Stimulated activated CD8-positive, alpha-beta memory T cell treated with anti-CD3 and anti-CD28 coated beads, Interleukin-4, amount 100 ng/mL, for 4 hours (primary cell): ENCODE measurements at places on chromosomes 7 and 10.
A peak's percentile ranks its signal among the peaks of the same experiment; 100 is the strongest.

DNA sequence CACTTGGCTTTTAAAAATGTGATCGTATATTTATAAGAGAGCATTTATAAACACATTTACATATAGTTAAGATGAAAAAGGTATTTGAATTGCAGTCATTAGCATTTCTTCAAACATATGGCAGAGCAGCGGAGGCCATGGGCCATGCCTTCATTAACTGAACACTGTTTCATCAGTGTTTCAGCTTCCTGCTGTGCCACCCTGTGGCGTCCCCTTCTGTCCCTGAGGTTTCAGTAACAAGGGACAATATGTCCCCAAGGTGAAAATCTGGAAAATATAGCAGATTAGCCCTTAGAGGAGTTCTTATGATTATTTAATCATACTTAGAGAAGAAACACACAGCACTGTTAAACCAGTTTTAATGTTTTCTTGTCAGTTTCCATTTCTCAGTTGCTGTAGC lies 577.8 kb downstream of the ETV1 start:
- no peak for DNase-seq

GRCh38 chr10:86086418-86086817 lies 280.2 kb downstream of the GRID1 start:
- DNase-seq: no peak

GRCh38 chr10:86301971-86302370 lies 64.6 kb downstream of the GRID1 start:
- no peak for DNase-seq

DNA sequence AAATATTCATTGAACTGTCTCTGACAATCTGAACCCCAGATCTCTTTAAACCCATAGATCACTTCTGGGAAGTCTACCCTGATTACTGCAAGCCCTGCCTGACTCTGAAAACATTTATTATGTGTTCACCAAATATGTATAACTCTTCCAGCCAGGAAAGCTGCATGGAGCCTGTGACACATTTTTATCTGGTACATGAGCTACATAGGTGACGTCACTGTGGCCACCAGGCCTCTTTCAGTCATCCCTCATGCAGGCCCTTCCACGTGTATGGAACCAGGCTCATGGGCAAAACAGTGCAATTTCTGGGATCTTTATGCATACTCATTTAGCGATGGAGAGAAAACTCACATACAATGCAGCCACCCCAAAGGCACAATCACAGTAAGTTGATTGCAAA lies 133.9 kb upstream of the NUPR2 start:
- DNase-seq: no peak

DNA sequence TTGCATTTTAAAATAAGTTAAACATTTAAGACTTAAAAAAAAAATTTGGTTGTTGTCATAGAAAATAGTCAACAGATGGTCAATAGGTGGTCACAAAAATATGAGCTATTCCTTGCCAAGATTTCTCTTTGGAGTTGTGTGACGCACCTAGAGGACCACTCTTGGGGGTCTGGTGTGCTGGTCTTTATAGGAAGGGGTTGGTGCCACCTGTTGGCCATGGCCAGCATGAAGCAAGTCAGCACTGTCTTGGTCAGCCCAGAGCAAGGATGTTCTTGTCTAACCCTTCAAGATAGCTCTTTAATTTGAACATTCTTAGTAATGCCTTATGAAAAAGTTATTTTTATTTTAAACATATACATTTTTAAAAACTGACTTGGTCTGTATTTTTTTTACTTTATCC lies 267.9 kb upstream of the CNTNAP2 start:
- DNase-seq: no peak

DNA sequence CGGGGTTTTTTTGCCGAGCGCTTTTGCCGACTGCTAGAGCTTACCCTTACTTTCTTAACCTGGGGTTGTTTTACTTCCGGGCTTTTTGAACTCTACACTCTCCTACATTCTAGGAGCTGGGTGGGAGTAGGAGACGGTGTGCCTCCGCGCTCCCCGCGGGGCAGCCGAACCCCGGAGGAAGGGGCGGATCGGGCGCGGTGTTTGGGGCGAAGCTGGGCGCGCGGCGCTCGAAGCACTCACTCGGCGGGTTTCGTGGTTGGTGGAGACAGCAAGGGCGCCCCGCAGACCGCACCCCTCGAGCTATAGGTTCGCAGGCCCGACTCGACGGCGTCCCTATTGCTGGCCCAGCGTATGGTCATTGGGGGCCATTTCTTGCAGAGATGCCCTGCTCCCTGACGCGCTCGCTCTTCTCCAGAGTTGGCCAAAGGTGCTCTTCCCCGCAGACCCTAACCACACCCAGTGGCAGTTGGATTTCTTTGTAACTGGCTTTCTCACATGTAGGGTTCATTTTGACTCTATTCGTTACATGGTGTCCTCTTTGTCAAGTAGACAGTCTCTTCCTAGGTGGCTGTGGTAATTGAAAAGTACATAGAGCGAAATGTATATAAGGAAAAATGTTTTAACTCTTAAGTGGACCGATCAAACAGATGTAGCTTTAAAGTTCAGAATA lies 364 bp downstream of the ZNF518A start:
- DNase-seq: peak; percentile 46

DNA sequence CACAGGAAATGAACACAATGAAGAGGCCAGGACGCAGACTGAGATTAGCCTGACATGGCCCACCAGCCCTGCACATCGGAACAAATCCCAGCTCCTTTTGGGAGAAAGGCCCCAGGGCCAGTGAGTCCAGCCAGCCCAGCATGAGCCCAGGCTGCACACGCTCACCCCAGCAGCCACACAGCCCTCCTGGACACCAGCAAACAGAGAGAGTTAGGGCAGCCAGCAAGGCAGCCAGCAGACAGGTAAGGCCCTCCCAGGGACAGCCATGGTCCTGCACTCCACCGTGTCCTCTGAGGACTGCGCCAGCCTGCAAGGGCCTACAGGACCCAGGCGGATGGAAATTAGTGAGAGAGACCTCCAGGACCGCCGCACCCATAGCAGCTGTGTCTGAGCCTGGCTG lies 8.1 kb upstream of the GRID1 start:
- DNase-seq: no peak

GRCh38 chr7:134174795-134175261 lies 47.7 kb downstream of the LRGUK start:
- no peak for DNase-seq

- DNase-seq: no peak
These were observed 70.9 kb upstream of the COL1A2 start for GRCh38 chr7:94323844-94324243.

DNA sequence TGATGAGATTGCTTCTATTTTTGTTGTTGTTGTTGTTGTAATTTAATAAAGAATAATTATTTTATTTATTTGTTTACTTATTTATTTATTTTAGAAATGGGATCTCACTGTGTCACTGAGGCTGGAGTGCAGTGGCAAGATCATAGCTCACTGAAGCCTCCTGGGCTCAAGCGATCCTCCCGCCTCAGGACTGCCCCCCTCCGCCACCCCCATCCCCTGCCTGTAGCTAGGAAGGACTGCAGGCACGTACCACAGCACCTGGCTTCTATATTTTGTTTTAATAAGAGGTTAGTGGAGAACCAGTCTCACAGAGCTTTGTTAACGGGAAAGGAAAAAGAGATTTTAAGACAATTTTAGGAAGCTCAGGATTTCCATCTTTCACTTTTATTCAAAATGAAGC lies 19.5 kb upstream of the SMC3 start:
- no peak for DNase-seq

- no peak for DNase-seq
These were observed 912.9 kb downstream of the GRM8 start for GRCh38 chr7:126339813-126340212.

DNA sequence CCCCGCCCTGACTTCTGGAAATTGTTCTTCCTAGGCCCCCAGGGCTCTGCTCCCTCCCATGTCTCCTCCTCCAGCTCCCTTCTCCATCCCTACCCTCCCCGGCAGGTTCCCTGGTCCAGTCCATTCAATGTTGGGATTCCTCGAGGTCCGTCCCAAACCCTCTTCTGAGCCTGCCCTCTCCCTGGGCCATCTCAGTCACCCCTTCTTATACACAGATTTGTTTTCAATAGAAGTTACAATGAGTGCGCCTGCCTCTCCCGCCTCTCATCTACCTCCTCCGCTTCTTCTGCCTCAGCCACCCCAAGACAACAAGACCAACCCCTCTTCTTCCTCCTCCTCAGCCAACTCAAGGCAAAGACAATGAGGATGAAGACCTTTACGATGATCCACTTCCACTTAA lies 67.9 kb downstream of the OAT start:
- no peak for DNase-seq

- no peak for DNase-seq
These were observed 186.7 kb downstream of the CXCL12 start for GRCh38 chr10:44198096-44198779.

- DNase-seq: no peak
These were observed 572 bp downstream of the CHST12 start for GRCh38 chr7:2403718-2404648.

GRCh38 chr7:42099066-42099465 lies 137.9 kb downstream of the GLI3 start:
- no peak for DNase-seq

DNA sequence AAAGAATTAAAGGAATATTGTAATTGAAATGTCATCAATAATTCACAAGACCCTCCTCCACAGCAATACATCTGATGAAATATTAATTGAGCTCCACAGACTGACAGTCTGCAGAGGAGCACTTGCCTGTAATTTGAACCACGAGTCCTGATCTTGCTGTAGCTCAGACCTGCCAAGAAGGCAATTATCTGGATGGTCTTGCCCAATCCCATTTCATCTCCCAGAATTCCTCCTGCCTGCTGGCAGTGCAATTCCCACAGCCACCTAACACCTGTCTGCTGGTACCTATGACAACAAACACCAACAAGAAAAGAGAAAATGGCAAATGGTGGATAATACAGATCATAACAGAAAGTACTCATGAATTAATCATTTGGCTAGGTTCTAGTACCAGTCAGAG lies 38.5 kb downstream of the ERCC6 start:
- no peak for DNase-seq

- no peak for DNase-seq
These were observed 92.9 kb downstream of the CPED1 start for GRCh38 chr7:121081327-121081936.

GRCh38 chr7:28166982-28167715 lies 13.4 kb downstream of the JAZF1 start:
- no peak for DNase-seq

DNA sequence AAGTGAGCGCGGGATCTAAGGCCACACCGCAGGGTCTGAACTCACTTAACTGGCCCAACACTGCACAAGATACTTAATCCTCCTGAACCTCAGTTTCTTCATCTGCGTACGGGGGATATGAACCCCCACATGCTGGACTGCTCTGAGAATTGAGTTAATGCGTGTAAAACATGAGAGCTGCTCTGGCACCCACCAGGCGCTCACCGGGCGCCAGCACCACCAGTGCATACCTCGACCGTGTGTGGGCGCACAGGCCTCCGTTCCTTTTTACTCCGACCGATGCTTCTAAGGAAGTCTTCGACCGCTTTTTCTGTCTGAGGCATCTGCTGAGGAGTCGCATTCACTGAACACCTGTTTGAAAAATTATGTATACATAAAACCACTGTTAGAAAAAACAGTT lies 27.2 kb downstream of the PITRM1 start:
- DNase-seq: no peak

- DNase-seq: no peak
These were observed 131.2 kb downstream of the TACC2 start for GRCh38 chr10:122120008-122120744.

GRCh38 chr10:72328829-72329204 lies 25.9 kb downstream of the DNAJB12 start:
- no peak for DNase-seq

- no peak for DNase-seq
These were observed 3.0 kb downstream of the BUB3 start for GRCh38 chr10:123157210-123157609.

- no peak for DNase-seq
These were observed 10.7 kb downstream of the PEX1 start for GRCh38 chr7:92517631-92518030.

DNA sequence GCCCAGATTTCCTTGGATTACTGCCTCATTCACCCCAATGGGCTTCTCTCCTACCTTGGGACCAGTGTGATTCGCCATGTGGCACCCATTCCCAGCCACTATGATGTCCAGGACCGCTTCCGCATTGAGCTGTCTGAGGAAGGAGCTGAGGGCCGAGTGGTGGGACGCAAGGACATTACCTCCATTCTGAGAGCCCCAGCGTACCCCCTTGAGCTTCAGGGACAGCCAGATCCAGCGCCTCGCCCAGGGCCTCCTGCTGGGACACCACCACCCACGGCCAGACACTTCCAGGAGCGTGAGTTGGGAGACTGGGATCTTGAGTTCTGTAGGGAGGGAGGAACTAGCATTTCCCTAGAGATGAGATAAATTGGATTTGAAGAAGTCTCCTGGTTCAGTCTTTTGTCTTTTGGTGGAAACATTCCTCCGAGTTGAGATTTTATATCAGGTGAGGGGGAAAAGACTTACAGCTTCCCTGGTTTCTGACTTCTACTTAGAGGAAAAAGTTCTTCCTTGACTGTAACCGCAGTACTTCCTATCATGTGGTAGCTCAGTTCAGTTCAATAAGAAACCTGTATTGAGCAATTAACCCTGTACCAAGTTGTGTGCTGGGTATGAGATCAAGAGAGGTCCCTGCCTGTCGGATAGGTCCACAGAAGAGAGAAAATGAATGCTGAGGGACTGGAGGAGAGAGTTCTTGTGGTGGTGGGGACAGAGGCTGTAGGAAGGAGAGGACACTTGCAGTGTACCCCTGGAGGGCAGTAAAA lies 1.3 kb downstream of the MOSPD3 start:
- no peak for DNase-seq

DNA sequence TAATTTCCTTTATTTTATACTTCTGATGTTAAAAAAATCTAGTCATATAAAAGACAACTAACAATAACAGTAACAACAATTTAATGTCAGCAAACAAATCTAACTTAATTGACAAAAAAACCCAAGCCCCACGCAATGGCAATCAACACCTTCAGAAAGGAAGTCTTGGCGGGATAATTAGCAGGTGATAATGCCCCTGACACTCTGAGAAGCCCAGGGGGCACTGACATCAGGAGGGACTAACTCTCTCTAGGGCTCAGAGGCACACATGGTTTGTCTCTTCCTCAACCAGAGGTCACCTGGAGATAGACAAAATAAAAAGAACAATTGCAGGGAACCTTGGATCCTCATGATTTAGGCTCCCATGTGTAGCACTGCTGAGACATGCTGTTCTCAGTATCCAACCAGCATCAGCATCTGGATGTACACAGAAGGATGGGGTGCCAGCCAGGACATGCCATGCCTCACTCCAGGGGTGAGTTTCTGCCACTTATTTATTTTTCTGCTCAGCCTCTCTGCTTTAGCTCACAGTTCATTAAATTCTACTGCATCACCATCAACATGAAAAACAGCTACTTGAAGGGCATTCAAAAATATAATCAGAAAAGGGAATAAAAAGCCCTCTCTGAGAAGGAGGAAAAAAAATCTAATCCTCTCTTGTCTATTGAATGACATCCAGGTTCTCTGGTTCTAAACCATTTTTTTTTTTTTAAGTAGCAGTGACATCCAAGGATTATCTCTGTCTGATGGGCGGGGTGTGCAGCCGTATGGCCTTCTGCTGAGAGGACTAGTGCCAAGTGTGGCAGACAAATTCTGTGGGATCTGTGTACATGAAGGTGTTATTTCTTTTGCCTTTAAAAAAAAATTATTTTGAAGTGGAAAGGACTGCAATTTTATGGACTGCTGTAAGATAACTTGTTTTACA lies 96.3 kb downstream of the ATXN7L1 start:
- no peak for DNase-seq

GRCh38 chr7:132805766-132806165 lies 229.5 kb upstream of the PLXNA4 start:
- DNase-seq: no peak
